Glutamatergic neuron (in vitro differentiated cells): ENCODE measurements at places on chromosomes 2 and 18. TPM values are rescaled to one million over a fixed set of nuclear protein-coding genes. Genes with fewer than 3 reads are reported as not detected.

The SGPP2 gene
- 2.1 TPM for total RNA-seq

- DNase-seq: no peak
Observed at GRCh38 chr18:44803019-44803650, 122.4 kb downstream of the SETBP1 start.

The GNAL gene
- 52.5 TPM for total RNA-seq

GRCh38 chr2:190270298-190270697 lies 49.3 kb downstream of the HIBCH start:
- no peak for DNase-seq

The AMER3 gene
- total RNA-seq: 20.6 TPM

The CMPK2 gene
- total RNA-seq: 0.81 TPM

The ATP5MC3 gene
- total RNA-seq: 220 TPM

- DNase-seq: no peak
Observed at GRCh38 chr2:10504994-10505820, 57.1 kb upstream of the ODC1 start.

DNA sequence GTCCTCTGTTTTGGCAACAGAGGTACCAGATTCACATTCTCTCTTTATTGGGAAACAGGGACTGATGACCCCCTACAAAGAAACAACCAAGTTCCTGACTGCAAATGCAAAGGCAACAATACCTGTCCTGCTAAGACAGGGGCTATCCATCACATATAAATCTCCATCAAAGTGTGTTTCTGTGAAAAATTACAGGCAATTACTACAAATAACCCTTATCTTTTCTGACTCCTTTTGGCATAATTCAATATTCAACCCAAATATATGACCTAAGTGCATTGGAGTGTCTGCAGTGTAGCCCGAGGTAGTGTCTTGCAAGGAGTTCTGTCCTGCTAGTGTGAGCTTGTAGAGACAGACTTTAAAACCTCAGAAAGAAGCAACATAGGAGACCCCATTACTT lies 35.4 kb downstream of the KCNG3 start:
- DNase-seq: no peak
